ENCODE measurements at places on chromosomes 7 and 10.
A peak's percentile ranks its signal among the peaks of the same experiment; 100 is the strongest.

DNA sequence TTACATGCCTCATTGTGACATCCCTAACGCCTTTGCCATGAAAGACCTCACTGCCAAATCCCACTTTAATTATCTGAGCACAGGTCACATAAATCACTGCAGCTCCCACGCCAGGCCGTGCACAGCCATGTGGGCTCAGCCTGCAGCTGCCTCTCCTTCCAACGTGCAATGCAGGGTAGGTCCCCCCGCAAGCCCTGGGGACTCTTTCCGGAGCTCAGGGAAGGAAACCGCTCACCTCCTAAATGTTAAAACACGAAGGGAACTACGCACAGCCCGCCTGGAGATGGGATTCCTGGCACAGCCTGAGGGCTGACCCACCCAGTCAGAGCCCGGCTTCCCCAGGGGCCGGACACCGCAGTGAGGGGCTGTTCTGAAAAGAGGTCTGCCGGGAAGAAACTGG lies 128.0 kb downstream of the MAD1L1 start:
- no peak for DNase-seq
- H3K36me3 ChIP-seq: peaks cover 6% of the 10 kb centered on the region
- H3K27me3 ChIP-seq: peaks cover 23% of the 10 kb centered on the region
- peaks cover 57% of the 10 kb centered on the region for H3K4me1 ChIP-seq
- peak overlapping the region; percentile 54 for H3K4me3 ChIP-seq

- H3K36me3 ChIP-seq: no peaks in the 10 kb centered on the region
- H3K4me3 ChIP-seq: no peak overlapping the region
- H3K27me3 ChIP-seq: no peaks in the 10 kb centered on the region
- H3K4me1 ChIP-seq: no peaks in the 10 kb centered on the region
Observed at GRCh38 chr10:88032566-88032965, 169.1 kb downstream of the PTEN start.

GRCh38 chr7:103120362-103120761 lies 28.5 kb downstream of the NAPEPLD start:
- no peaks in the 10 kb centered on the region for H3K36me3 ChIP-seq
- no peak for DNase-seq
- no peaks in the 10 kb centered on the region for H3K27me3 ChIP-seq
- no peak overlapping the region for H3K4me3 ChIP-seq

GRCh38 chr7:94183289-94183749 lies 179.2 kb upstream of the BET1 start:
- H3K36me3 ChIP-seq: no peaks in the 10 kb centered on the region
- H3K4me3 ChIP-seq: no peak overlapping the region
- no peak overlapping the region for H3K27ac ChIP-seq
- H3K4me1 ChIP-seq: no peaks in the 10 kb centered on the region
- no peak for DNase-seq

DNA sequence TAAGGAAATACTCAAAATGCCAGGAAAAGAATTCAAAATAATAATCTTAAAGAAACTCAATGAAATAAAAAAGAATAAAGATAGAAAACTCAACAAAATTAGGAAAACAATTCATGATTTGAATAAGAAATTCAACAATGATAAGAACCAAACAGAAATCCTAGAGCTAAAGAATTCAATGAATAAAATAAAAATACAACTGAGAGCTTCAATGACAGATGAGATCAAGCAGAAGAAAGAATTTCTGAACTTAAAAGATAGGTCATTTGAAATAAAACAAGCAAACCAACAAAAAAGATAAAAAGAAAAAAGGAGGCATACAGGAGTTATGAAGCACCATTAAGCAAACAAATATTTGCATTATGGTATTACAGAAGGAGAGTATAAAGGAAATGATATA lies 5.6 kb upstream of the AKR1B1 start:
- no peak overlapping the region for H3K4me3 ChIP-seq
- DNase-seq: no peak
- no peak overlapping the region for H3K27ac ChIP-seq
- H3K36me3 ChIP-seq: peaks cover 18% of the 10 kb centered on the region

DNA sequence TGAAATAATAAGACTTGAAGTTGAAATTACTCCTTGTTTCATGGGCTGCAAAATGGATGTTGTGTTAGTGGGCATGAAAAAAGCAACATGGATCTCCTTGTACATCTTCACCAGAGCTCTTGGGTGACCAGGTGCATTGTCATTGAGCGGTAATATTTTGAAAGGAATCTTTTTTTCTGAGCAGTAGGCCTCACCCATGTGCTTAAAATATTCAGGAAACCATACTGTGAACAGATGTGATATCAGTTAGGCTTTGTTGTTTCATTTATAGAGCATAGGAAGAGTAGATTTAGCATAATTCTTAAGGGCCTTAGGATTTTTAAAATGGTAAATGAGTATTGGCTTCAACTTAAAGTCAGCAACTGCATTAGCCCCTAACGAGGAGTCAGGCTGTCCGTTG lies 15.3 kb downstream of the STAG3 start:
- peaks cover 4% of the 10 kb centered on the region for H3K36me3 ChIP-seq
- no peak overlapping the region for H3K4me3 ChIP-seq
- no peaks in the 10 kb centered on the region for H3K4me1 ChIP-seq
- DNase-seq: no peak

DNA sequence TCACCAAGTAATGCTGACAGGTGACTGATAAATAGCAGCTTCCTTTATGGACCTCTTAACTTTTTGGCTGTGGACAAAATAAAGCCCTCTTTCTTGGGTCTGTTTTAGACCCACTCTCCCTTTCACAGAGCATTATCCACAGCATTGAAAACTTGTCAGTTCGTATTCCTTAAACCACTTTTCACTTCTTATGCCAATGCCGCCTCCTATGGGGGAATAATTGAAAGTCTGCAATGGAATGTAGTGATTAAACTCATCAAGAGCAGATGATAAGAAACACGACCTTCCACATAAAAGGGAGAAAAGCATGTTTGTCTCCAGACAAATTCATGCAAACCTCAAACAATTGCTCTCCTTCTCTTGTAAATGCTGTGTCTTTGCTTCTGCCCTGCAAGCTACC lies 153.4 kb downstream of the SORCS1 start:
- H3K4me3 ChIP-seq: no peak overlapping the region
- no peak overlapping the region for H3K27ac ChIP-seq
- H3K4me1 ChIP-seq: no peaks in the 10 kb centered on the region
- DNase-seq: no peak
- no peaks in the 10 kb centered on the region for H3K27me3 ChIP-seq
- no peaks in the 10 kb centered on the region for H3K36me3 ChIP-seq

DNA sequence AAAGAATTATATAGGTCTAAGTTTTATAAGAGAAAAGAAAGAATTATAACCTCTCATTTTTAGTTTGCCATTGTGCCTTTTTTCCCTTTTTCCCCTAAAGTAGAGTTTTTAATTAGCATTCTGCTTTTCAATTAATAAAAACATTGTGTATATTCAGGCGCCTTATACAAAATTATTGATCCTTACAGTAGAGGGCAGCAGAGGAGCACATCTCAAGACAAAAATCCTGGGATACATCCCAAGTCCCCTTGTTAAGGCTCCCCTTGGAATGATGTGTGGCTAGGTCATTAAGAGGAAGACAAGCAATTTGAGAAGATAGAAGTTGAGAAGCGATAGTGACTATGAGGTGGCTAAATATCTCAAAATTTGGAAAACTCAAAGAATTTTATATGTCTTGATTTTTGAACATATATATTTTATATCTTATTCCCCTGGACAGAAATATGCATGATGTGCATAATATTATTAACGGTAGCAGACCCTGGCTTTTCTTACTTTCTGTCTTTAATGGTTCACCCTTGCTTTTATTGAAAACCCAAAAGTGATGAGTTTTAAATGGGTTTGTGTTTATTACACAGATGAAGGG lies 19.1 kb upstream of the TPK1 start:
- no peaks in the 10 kb centered on the region for H3K27me3 ChIP-seq
- no peak overlapping the region for H3K27ac ChIP-seq
- H3K4me3 ChIP-seq: no peak overlapping the region
- H3K36me3 ChIP-seq: no peaks in the 10 kb centered on the region
- no peak for DNase-seq
- no peaks in the 10 kb centered on the region for H3K4me1 ChIP-seq

DNA sequence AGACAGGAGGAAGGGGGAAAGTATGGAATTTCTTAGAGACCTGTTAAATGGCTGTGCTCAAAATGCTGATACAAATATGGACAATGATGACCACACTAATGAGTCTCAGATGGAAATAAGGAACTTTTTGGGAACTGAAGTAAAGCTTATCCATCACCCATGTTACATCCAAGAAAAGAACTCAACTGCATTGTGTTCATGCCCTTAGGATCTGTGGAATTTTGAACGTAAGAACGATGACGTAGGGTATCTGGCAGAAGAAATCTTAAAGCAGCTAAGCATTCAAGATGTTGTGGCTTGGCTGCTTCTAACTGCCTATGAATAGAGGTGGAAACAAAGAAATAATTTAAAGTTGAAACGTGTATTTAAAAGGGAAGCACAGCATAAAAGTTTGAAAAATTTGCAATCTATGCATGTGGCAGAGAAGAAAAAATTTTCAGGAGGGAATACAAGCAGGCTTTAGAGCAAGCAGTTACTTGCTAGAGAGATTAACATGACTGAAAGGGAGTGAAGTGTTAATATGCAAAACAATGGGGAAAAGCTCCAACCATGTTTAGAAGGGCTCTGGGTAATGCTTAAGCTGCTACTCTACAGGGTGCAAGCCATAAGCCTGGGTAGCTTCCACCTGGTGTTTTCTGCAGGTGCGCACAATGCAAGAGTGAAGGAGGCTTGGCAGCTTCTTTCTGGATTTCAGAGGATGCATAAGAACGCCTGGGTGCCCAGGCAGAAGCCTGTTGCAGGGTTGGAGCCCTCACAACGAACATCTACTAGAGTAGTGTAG lies 499.7 kb upstream of the SEMA3D start:
- DNase-seq: no peak
- H3K4me3 ChIP-seq: no peak overlapping the region
- H3K4me1 ChIP-seq: peaks cover 2% of the 10 kb centered on the region
- no peaks in the 10 kb centered on the region for H3K27me3 ChIP-seq
- H3K27ac ChIP-seq: peak overlapping the region; percentile 48

DNA sequence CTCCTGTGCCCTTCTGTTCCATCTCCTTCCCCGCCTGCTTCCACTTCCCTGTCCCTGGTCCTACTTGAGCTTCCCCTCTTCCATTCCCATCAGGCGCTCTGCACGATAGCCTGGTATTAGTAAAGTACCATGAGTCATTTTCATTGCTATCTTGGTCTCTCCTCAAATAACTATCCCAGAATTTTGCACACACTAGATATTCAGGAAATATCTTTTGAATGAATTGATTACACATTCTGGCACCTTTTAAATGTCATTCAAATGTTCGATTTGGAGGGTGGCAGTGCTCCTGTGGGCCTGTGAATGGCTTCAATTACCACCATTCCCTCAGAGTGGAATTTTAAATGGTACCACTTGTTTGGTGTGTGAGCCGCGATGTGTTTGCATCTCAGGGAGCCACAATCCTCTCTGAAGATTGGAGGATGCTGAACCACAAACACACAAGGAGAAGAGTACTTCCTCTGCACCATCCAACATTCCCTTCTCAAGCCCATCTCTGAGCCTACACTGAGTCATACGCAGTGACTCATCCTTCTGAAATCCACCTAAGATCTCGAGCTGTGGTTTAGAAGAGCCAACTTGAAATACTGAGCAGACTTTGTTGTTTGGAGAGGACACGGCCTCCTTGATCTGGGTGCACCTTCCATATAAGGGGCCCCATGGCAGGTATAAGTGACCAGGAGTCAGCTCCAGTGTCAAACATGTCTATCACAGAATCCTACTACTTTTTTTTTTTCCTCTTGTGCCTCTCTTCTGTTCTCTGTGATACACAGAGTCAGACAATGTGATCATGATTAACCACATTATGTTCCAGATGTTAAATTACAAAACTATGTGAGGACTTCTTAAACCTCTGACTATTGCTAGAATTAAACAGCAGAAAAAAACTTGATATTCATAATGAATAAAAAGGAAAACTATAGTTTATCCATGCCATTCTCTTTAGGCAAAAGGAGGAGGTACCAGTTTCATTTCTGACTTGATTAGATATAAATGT lies 81.9 kb downstream of the BMPER start:
- no peak overlapping the region for H3K4me3 ChIP-seq
- DNase-seq: no peak
- peaks cover 4% of the 10 kb centered on the region for H3K36me3 ChIP-seq
- no peaks in the 10 kb centered on the region for H3K4me1 ChIP-seq

DNA sequence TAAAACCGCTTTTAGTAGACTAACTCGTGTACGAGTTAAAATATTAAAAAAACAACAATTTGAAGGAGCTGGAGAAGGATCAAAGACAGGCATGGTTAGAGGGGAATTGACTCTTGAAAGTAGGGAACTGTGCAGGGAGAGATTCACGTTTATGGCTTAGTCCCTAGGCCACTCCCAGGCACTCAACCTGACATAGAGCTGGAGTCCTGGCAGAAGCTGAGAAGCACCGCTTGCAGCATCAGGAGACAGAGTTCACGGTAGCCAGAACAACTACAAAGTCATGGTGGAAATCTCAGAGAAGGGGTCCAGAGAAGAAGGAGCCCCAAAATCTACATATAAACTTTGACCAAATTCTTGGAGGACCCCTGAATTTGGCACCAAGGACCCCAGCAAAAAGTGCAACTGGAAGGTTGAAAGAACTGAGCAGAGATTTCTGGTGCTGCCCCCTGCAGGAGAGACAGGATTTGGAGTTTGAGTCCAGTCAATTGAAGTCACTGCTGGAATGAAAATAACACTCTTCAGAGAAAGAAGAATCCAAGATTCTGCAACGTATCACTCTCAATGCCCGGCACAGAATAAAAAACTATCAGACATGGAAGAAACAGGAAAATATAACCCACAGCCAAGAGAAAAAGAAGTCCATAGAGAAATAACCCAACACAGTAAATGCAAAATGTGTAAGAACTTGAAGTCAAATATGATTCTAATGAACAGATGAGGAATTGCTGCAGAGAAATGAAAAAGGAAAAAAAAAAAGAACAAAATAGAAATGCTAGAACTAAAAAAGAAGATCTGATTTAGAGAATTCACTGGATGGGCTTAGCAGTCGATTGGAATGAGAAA lies 493.3 kb upstream of the PODXL start:
- peaks cover 5% of the 10 kb centered on the region for H3K4me1 ChIP-seq
- H3K27ac ChIP-seq: no peak overlapping the region
- H3K4me3 ChIP-seq: no peak overlapping the region
- H3K36me3 ChIP-seq: peaks cover 12% of the 10 kb centered on the region
- no peaks in the 10 kb centered on the region for H3K27me3 ChIP-seq

DNA sequence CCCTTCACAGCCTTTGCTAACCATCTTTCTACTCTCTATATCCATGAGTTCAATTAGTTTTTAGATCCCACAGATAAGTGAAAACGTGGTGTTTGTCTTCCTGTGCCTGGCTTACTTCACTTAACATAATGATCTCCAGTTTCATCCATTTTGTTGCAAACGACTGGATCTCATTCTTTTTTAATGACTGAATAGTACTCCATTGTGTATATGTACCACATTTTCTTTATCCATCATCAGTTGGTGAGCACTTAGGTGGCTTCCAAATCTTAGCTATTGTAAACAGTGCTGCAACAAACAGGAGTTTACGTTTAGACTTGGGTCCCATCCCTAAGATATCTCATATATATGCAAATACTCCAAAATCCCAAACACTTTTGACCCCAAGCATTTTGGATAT lies 9.1 kb downstream of the CDC123 start:
- H3K27me3 ChIP-seq: peaks cover 2% of the 10 kb centered on the region
- no peak overlapping the region for H3K4me3 ChIP-seq
- DNase-seq: no peak
- no peak overlapping the region for H3K27ac ChIP-seq
